ENCODE measurements at places on chromosomes 1 and 21.

DNA sequence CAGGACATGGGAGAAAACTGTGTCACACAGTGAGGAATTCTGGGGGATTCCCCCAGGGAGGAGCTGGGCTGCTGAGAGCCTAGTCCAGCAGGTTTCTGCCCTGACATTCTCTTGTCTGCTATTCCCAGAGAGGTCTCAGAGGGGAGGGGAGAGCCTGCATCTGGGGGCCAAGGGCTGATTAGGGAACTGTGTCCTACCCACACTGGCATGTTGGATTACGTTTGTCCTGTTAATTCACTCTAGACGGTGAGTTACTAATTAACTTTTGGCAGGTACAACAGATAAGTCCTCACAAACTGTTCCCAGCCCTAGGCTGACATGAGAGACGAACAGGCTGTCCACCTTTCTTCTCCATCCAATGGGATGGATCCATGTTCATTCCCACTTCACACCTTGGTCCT is 2.6 kb upstream of the SH3BGRL3 start:
- DNase-seq, result no peak

DNA sequence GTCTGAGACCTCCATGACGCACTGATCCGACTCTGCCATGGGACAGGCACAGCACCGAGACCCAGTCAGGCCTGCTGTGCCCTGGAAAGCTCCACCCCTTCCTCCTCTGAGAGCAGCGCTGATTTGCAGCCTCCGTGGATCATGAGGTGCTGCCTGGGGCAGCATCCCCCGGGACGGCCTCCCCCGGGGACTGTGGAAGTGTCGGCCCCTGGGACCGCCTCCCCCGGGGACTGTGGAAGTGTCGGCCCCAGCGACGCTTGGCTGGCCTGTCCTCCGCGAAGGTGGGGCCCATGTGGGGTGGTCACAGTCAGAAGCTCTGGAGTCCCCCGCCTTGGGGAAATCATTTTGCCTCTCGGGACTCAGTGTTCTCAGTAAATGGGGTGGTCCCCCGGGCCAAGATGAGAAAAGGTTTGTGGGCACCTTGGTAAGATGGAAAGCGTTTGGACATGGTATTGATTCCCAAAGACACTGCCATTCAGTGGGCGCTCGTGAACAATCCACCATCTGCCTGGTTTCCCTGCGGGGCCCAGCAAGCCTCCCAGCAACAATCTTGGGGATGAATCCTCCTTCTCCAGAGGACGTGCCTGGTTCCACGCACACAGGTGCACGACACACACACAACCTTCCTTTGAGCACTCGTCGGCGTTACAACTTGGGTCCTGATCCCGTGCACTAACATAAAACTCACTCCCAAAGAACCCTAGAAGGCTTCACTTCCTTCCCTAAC is 3.0 kb downstream of the TFF2 start:
- DNase-seq, result no peak

DNA sequence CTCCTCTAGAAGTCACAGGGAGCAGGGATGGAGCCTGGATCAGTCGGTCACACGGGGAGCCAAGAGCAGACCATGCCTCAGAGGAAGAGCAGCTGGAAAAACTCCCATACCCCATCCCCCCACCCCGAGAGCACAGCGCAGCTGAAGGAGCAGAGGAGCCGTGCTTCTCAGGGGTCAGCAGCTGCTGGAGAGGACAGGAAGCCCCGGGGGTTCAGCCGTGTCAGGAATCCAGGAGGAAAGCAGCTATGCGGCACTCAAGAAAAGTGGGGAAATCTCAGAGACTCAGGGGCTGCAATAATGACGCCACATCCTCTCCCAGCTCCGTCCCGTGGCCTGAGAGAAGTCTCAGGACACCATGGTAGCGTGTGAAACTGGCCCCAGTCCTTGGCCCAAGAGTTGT is 102.3 kb downstream of the NPHP4 start:
- no peak for DNase-seq

- DNase-seq, result no peak
These were observed 31.7 kb upstream of the CLDN14 start for GRCh38 chr21:36511484-36512220.

DNA sequence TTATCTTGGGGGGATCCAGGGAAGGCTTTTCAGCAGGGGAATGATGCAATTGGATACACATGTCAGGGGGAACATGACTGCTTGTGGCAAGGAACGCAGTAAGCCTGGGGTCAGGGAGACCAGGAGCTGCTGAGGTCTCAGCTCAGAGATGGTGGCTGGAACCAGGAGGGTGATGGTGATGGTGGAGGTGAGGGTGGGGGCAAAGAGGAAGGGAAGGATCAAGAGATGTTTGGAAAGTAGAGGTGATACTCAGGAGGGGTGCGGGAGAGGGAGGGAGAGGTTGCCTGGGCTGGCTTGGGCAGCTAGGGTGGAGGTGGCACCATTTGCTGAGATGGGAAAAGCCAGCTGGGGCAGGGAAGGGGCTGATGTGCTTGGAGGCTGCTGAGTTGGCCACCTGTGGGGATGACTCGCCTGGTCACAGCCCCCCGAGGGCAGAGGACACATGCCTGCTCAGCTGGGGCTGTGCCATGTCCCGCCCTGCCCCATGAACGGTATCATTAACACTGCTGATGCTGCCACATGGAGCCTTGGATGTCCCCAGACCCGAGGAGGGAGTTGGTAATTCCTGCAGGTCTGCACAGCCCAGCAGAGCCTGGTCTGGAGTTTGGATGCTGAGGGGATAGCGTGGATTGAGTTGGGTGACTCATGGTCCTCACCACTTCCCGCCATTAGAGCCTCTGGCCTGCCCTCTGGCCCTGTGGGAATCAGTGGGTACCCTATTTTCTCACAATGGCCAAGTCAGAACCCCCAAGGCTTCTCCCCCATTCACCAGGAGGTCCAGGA is 6.3 kb upstream of the PADI1 start:
- no peak for DNase-seq

DNA sequence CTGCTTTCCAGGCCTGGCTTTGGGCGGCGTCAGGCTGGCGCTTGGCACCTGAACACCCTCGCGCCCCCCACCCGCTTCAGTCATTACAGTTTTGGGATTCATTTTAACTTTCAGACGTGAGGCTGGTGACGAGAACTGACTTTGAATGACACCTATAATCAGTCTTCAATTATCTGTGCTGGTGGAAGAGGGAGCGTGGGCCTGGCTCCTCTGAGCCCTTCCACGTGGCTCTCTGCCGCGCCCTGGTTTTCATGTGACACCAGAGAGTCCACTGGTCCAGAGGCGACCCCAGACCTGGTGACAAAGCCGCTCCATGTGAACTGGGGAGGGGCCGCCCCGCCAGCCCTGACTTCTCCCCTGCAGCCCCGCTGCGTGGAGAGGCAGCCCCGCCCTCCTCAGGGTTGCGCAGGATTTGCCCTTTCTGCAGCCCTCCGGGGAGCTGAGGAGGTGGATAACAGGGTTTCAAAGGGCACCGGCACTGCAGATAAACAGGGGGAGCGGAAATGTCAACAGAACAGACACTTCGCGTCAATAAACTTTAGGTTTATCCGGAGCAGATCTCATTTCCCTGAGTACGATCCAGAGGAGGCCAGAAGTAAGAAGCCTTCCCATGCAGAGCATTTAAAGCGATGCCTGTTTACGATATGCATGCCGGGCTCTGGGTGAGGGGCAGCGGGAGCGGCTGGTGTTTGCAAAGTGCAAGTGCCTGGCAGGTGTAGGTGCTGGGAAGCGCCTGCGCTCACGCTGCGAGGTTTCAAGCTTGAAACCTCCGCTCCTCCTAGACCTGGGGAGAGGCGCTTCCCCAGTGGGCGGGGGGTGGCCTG is 56.4 kb downstream of the AJAP1 start:
- DNase-seq, result peak; percentile 26

DNA sequence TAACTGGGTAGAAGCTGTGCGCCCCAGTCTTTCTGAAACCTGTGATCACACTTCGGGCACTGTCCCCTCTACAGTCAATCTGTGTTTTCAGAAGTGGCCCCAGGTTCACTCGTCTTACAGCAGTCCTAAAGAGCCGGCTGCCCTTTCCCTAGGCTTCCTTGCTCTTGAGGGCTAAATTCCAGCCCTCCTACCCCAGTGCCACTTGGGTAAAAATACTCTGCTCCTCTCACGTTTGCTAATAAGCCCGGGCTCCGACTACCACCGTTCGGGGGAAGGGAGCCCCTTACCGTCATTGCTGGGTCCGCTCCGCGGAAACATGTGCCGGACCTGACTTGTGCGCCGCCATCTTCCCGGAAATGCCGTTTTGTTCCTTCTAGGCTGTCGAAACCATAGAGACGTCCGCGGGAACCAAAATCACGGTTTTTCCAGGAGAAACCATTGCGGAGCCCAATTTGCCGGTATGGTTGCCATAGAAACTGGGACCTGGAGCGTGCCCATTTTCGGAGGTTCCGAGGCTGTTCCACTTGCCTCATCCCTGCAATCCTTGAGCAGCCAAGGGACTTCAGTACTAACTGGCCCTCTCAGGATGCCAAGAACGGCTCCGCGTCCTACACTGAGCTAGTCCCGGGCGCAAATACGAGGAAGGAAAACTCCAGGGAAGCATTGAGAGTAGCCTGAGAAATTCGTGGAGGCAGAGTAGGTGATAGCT is at the start of gene GPATCH4:
Gene GPATCH4 (minus strand): TSS at position 358 of the 709 bp plus-strand sequence.
- peak; percentile 88 for DNase-seq

- no peak for DNase-seq
These were observed 219.6 kb upstream of the POU3F1 start for GRCh38 chr1:38266197-38266520.

GRCh38 chr1:209463441-209463840 is 120.1 kb upstream of the CAMK1G start:
- DNase-seq, result no peak

- DNase-seq, result no peak
These were observed 38.9 kb downstream of the ZC3H11B start for GRCh38 chr1:219573960-219574359.

- no peak for DNase-seq
These were observed 64.8 kb downstream of the PEX14 start for GRCh38 chr1:10539411-10540043.

- no peak for DNase-seq
These were observed 72.6 kb downstream of the DOP1B start for GRCh38 chr21:36229181-36229580.

DNA sequence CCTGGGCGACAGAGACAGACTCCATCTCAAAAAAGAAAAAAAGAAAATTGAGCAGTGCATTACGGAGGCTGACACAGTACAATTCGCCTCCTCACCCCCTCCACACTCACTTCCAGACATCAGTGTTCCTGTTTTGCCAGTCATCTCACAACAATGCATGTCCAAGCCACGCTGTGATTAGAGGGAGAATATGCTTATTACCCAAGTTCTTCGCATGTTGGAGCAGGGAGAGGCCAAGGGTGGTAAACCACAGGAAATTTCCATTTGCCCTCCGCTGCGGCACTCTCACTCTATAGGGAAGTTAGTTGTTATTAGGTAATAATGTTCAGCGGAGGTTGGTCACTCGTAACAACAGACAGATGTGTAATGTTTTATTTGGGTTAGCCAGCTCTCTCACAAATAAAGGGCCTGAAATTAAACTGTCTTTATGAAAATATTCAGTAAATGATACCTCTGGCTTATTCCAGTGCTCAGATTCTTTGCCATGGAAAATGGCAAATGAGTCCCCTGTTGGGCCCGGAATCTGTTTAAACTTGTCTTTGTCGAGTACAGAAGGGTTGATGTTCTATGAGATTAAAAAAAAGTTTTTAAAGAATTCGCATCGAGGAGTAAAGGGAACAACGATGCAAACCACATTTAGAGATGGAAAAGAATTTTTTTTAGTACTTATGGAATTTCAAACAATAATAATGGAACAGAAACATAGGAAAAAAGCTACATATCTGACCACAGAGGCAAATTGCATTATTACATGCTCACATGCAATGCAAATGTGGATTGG is 33.1 kb downstream of the KCNJ15 start:
- no peak for DNase-seq

DNA sequence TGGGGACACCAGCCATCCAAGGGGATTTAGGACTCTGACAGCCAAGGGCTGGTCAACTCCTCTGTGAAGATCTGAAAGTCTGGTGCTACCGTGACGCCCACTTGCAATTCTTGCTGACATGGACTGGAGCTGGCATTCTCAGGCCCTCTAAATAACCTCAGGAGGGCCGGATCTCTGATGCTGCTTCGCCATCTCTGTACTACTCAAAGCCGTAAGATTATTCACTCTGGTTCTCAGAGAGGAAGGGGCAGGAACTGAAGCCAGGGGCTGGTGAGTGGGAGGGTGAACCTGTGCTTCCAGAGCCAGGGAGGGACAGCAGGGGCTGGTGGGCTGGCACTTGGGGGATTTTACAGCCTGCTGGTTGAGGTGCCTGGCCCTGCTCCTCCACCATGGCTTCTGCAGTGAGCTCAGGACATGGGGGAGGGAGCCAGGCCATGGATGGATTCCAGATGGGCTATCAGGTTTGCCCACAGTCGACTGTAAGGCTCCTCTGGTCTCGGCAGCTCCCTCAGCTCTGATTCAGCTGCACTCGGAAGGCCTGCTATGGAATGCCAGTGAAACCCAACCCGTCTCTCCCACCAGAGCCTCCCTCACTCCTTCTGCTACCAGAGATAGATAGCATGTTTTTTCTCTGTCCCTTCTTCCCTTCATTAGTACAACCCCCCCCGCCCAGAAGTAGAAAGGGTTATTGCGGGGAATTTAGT is 84.5 kb downstream of the PLXNA2 start:
- no peak for DNase-seq

DNA sequence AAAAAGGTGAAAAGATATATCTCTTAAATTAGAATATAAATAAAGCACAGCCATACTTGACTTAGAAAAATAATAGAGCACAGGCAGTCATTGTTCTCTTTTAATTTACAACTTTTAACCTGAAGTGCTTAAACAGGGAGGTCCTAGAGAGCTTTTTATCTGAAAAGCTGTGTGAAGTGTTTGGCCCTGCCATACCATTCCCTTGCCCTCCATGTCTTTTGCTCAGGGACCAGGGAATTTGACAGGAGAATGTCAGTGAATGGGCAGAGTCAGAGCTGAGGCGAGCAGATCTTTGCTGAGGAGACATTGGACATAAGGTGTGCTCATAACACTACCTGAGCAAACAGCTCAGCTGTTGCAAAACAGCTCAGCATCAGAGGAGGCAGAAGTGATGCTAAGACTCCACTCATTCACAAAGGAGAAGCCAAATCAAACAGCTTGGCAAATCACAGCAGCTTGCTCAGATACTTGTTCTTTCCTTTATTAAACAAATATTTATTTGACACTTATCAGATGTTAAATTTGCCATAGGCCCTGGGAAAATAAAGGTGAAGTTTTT is 14.9 kb upstream of the MGST3 start:
- no peak for DNase-seq

DNA sequence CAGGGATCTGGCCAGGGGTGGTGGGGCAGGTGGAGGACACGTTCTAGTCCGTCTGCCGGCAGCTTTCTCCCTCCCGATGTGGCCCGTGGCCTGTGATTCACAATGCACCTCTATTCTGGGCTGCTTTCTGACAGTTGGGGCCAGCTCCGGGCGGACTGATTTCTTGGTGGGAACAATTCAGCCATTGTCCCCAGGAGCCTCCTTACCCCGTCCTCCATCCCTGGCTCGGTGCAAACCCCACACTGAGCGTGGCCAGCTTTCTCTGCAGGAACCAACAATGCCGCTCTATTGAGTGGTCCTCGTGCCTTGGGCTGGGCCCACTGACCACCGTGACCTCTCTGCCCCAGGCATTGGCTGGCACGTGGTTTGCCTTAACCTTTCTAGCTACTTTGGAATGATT is 29.7 kb downstream of the PADI2 start:
- DNase-seq, result no peak

Data from DMS79 (cell line).